ENCODE measurements at places on chromosomes 7 and 10.
A peak's percentile ranks its signal among the peaks of the same experiment; 100 is the strongest.

- peak; percentile 5 for DNase-seq
Measured at GRCh38 chr10:16915300-16915699, 98.1 kb upstream of the RSU1 start.

DNA sequence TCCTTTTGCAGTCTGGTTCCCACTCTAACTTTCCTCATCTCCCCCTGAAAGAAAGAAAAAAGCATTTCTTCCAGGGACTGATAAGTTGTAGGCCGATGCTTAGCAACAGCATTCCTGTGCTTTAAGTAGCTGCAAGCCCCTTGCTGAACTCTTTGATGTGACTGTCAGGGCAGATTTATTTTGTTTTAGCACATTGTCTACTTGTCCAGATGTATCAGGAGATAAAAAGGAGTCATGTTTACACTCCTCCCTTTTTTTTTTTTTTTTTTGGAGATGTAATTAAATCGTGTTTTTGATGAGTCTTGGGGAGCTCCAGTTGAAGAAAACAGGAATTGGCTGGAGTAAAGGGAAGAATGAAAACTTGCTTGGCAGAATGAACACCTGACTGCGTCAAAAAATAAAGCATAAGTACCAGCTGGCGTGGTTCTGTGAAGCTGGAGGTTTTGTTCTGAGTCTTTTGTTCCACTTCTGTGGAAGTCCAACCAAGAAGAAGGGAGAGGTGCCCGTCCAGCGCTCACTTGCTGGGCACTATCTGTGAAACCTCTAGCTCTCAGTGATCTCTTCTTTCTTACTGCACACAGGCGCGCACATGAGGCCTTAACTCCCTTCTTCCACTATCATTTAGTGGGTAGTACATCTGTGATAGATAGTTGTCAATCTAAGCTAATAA lies 871.7 kb downstream of the LRMDA start:
- peak; percentile 46 for DNase-seq

GRCh38 chr7:123070702-123071286 lies 75.3 kb upstream of the TAS2R16 start:
- DNase-seq = peak; percentile 32

- DNase-seq = no peak
Measured at GRCh38 chr10:93904901-93905300, 11.1 kb downstream of the SLC35G1 start.

DNA sequence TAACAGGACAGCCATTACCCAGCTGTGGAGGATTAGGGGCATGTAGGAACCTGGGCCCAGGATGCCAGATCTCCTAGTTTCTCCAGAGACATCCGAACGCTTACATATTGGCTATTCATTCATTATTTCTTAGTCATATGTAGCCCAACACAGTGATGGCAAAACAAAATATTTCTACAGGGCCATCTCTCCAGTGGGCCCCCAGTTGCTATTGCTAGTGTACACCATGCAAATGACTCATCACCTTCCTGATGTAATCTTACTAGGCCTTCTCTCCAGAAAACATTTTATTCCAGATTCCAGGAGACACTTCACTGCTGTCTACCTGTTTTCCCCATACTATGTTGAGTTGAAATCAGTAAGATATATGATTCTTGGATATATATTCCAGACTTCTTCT lies 201.7 kb downstream of the PLXDC2 start:
- peak; percentile 8 for DNase-seq

- no peak for DNase-seq
Measured at GRCh38 chr10:7942316-7942715, 112.2 kb upstream of the GATA3 start.

- DNase-seq = peak; percentile 60
Measured at GRCh38 chr10:49571388-49571787, 32.5 kb upstream of the ERCC6 start.
